ENCODE measurements at places on chromosomes 4 and X. TPM values are rescaled to one million over a fixed set of nuclear protein-coding genes. Genes with fewer than 3 reads are reported as not detected.

GRCh38 chr4:177509226-177509745 is 67.0 kb upstream of the AGA start:
- no peak for DNase-seq

GRCh38 chrX:107581923-107582322 is 46.4 kb upstream of the PRPS1 start:
- DNase-seq: no peak

- no peak for DNase-seq
Observed at GRCh38 chr4:14247767-14248166, 620.2 kb upstream of the BOD1L1 start.

GRCh38 chr4:94168321-94168720 is 39.3 kb upstream of the SMARCAD1 start:
- DNase-seq: no peak

- DNase-seq: no peak
Observed at GRCh38 chrX:16186380-16187007, 19.2 kb downstream of the MAGEB17 start.

- DNase-seq: peak; percentile 49
Observed at GRCh38 chrX:107654872-107655761, 26.8 kb downstream of the PRPS1 start.

GRCh38 chrX:122113376-122113775 is 1066.0 kb downstream of the GLUD2 start:
- DNase-seq: no peak

- DNase-seq: no peak
Observed at GRCh38 chr4:105937759-105938158, 42.5 kb downstream of the NPNT start.

- DNase-seq: no peak
Observed at GRCh38 chr4:17469931-17470674, 41.8 kb downstream of the QDPR start.

Gene SLC26A1
- 0.38 TPM for total RNA-seq

Gene TCEAL5
- not detected for total RNA-seq

Gene RBMXL3
- not detected for total RNA-seq

Measured in mesothelial cell of epicardium (in vitro differentiated cells).